Activated naive CD4-positive, alpha-beta T cell treated with anti-CD3 and anti-CD28 coated beads, Interleukin-2, amount 50 U/mL, for 72 hours (primary cell): ENCODE measurements at places on chromosomes 2 and 18.
A peak's percentile ranks its signal among the peaks of the same experiment; 100 is the strongest.

- no peak for DNase-seq
Observed at GRCh38 chr2:112474844-112475486, 7.0 kb upstream of the TTL start.

- no peak for DNase-seq
Observed at GRCh38 chr18:4908328-4908727, 288.7 kb downstream of the AKAIN1 start.

GRCh38 chr18:32958746-32959145, 185.9 kb upstream of the KLHL14 start:
- DNase-seq: no peak

DNA sequence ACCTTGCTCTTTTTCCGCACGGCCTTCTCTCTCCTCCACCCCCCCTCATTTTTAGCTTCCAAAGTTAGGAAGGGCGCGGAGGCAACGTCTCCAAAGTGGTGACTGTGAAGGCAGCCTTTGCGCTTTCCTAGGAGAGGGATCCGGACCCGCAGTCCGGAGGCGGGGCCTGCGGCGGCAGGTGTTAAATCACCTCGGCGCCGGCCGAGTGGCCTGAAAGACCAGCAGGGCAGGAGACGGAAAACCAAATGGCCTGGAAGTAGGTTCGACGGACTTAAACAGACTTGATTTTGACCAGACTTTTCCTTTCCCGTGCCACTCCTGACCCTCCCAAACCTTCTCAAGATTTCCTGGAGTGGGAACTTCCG, 615 bp downstream of the GORASP2 start:
- peak; percentile 49 for DNase-seq

- DNase-seq: no peak
Observed at GRCh38 chr18:13566941-13567746, 159.2 kb downstream of the FAM210A start.

DNA sequence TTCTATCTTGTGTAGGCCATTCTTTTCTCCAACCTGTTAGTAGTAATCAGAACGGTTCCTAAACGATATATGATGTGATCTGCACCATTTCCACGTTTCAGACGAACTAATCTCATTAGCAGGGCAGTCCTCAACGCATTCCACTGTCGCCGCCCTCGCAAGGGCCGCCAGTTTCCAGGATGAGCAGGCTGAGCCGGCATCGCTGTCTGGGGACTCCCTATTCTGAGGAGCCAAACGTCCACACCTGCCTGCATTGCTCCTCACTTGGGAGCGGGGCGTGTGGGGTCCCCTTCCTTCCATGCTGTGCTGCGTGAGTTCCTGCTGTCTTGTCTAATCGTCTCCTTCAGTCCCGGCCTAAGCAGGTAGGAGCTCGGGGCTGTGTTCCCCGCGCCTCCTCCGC, 76.6 kb downstream of the PSMG2 start:
- no peak for DNase-seq

GRCh38 chr2:145023334-145023934, 503.5 kb upstream of the ZEB2 start:
- no peak for DNase-seq

- no peak for DNase-seq
Observed at GRCh38 chr2:176479961-176480360, 210.7 kb downstream of the MTX2 start.

GRCh38 chr18:1648712-1649111, 744.0 kb downstream of the ADCYAP1 start:
- DNase-seq: no peak

DNA sequence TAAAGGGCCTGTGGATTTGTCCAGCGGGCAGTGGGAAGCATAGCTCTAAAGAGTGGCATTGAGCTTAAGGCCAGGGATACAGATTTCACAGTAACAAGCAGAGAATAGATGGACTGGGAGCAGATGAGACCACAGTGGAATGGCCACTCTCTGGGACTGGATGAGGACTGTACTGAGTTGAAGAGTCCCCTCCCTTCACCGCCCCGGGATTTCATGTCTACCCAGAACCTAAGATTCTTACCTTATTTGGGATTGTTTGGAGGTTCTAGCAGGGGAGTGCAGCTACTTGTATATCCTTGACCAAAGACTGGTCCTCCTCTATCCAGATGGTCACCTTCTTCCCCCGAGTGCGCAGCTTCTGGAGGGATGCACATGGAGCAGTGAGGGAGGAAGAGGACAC, 28.0 kb upstream of the EFEMP1 start:
- DNase-seq: no peak

GRCh38 chr2:234702731-234703225, 205.9 kb upstream of the ARL4C start:
- DNase-seq: no peak

GRCh38 chr2:158542577-158542976, 85.8 kb downstream of the PKP4 start:
- DNase-seq: no peak

DNA sequence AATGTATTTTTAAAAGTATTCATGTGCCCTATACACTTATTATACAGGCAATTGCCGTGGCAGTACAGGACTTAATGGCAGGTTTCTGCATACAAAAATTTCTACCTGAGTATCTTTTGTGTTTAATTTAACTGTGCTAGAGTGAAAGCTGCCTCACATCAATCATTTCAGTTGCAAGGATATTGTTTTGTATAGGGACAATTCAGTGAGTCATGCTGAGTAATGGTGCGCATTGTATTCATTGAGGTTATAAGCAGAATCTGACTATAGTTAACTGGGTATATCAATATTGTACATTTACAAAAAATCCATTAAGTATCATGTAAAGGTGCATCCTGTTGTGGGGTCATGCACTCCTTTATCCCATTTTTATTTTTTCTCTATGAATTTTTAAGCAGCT, 121.5 kb downstream of the GCA start:
- DNase-seq: no peak

GRCh38 chr2:164015328-164016123, 279.7 kb upstream of the FIGN start:
- DNase-seq: no peak

DNA sequence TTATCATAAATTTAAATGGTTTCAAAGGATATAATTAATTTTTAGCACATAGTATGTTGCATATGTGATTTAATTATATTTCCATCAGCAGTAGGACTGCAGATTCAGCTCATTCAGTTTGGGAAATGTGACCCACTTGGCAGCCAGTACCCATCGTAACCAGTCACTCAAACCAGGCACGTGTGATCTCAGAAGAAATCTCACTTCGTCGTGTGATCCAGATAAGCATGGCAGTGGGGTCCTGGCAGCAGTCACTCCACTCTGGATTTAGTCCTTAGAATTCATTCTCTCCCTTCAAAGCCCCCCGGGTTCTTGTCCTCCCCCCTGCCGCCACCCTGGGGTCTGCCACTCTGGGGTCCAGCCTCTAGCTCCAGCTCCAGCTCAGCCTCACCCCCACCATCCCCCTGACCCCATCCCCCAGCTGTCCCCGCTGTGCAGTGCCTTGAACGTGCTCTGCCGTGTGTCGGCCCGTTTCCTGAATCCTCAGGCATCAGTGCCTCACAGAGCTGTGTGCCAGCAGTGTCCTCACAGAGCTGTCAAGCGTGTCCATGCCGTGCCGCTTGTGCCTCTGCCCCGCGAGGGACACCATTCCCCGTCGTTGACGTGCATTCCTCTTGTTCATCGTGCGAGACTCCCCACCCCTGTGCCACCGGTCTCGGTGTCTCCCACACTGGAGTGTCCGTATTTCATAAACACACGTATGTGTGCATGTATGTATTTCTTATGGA, 34.8 kb downstream of the TRAPPC12 start:
- DNase-seq: no peak

DNA sequence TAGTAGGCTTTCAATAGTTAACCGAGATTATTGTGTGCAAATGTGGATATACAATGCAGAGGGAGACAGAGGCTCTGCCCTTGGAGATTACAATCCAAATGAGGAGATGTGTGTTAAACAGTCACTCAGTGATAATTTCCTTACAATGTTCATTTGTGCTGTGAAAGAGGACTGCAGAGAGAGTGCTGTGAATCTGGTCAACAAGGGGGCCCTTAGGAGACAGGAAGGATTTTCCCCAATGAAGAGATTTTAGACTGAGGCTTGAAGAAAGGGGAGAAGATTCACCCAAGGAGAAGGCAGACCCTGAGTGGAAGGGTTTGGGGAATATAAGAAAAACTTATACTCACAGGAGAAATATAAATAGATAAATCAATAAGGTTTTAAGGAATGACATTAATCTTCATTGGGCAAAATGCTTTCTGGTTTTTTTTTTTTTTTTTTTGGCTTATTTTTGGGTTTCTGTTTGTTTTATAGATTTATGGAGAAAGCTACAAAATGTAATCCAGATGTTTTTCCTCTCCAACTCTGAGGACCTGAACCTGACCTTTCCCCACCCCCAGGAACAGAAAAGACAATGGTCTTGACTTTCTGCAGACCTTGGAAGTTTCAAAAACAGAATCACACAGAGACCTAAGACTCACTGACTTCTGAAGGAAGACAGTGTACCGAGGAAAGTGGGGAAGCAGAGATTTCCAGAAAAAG, 151.3 kb upstream of the SERPINE2 start:
- DNase-seq: no peak

DNA sequence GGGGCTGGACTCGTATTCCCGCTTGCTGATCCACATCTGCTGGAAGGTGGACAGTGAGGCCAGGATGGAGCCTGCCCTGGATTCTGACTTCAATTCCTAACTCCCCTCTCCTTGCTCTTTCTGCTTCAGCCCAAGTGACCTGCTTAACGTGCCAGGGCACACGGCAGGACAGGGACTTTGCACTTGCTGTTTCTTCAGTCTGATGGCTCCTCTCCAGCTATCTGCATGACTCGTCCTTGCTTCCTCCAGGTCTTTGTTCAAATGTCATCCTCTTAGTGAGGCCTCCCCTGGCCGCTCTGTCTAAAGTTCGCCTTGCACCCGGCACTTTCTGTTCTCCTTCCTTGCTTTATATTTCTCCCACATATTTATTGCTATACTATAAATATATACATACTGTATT, 357.6 kb downstream of the MTX2 start:
- DNase-seq: no peak

GRCh38 chr2:137237055-137237454, 471.7 kb downstream of the THSD7B start:
- DNase-seq: no peak

- no peak for DNase-seq
Observed at GRCh38 chr2:33021542-33022227, 74.9 kb downstream of the LTBP1 start.

DNA sequence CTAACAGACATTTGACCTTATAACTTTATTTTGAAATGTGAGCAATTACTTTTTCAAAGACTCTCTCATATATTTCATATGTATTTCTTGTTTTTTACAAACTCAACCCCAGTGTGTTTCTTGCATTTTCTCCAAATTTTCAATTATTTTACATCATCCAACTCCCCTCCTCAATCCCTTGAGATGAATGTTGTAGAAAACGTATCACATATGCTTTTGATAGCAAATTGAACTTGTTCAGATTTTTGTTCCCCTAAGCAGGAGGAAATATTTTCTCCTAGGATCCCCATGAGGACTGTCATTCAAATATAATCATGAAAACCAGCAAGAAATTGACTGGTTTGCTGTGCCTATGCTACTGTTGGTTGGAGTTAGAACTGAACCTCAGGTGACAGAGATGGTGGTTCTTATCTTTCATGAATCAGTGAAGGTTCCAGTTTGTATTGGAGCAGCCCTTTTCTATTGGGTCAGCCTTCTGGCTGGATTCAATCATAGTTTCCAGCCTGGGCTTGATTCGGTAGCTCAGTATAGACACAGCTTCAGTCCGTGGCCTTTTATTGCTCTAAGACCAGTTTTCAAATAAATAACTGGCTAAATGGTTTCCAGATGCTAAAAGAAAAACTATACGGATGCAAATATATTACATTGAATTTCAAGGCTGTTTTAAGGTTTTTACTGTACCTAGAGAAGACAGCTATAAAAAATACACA, 591.0 kb downstream of the EPHA4 start:
- DNase-seq: no peak

- DNase-seq: no peak
Observed at GRCh38 chr18:51478908-51479307, 281.4 kb upstream of the MEX3C start.

DNA sequence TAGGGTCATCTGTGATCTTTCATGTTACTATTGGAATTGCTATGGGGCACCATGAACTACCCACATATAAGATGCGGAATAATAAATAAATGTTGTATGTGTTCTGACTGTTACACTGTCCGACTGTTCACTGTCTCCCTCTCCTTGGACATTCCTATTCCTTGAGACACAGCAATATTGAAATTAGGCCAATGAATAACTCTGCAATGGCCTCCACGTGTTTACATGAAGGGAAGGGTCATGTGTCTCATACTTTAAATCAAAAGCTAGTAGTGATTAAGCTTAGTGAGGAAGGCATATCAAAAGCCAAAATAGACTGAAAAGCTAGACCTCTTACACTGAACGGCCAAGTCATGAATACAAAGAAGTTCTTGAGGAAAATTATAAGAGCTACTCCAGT, 751.3 kb downstream of the SOCS6 start:
- DNase-seq: no peak

DNA sequence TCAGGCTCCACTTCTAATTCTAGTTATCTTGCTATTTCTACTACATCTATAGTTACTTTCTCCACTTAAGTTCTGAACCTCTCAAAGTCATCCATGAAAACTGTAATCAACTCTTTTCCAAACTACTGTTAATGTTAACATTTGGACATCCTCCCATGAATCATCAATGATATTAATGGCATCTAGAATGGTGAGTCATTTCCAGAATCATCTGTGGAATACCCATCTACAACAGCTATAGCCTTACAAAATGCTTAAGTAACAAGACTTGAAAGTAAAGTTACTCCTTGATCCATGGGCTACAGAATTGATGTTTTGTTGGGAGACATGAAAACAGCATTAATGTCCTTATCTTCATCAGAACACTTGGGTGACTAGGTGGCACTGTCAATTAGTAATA, 35.4 kb downstream of the BARD1 start:
- DNase-seq: no peak

GRCh38 chr2:65620524-65620923, 188.1 kb upstream of the SPRED2 start:
- DNase-seq: no peak

- no peak for DNase-seq
Observed at GRCh38 chr2:174335254-174335987, 667 bp downstream of the SP9 start.

- no peak for DNase-seq
Observed at GRCh38 chr18:9019135-9019534, 83.4 kb upstream of the NDUFV2 start.
